Effector memory CD8-positive, alpha-beta T cell (primary cell): ENCODE measurements at places on chromosomes 3 and 15.

DNA sequence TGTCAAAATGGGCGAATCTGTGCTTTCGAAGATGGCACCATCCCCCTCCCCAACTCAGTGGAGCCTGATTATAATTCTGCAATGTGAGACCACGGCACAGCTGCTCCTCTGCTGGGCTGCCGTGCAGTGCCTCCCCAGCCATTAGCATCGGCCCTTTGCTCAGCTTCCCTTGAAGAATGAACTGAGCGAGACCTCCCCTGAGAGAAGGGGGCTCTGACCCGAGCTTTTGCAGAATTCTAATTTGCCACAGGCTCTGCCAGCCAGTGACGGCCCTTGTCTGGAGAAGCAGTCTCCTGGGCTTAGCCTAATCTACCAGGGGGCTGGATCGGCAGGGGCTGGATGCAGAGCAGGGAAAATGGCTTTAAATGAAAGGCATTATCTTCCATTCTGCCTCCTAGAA is 57.2 kb downstream of the GLDN start:
- no peak for DNase-seq

- no peak for DNase-seq
Observed at GRCh38 chr15:68676926-68677325, 98.1 kb downstream of the CORO2B start.

- no peak for DNase-seq
Observed at GRCh38 chr3:120163026-120163425, 68.8 kb upstream of the GSK3B start.

GRCh38 chr3:34150992-34151391 is 352.6 kb downstream of the PDCD6IP start:
- no peak for DNase-seq

GRCh38 chr15:72368899-72369298 is 6.9 kb downstream of the HEXA start:
- no peak for DNase-seq

DNA sequence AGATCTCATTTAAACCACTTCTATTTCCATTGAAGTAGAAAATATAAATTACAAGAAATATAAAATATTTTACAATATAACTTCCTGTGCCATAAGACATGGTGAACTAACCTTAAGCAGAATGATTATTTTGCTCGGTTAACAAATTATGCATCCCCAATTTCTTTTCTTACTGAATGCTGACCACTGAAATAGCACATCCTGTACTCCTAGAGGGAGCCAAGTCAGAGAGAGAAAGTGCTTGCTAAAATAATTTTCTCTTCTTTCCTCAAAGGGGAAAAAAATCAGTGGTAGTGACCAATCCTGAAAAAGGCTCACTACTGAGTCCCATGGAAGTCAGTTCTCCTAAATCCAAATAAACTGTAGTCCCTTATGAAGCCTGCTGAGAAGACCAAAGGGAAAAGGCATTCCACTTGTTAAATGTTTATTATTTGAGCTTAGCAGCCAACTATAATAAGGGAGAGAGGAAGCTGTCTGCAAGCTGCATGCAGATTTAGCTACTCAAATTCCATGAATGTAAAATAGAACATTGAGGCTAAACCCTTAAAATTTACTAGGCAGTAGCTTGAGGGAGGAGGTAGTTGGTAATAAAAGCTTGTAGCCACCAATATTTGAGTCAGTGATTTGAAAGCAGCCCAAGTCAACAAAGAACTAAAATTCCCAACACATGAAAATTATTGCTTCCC is 33.1 kb downstream of the CEP152 start:
- DNase-seq, result no peak

GRCh38 chr3:55718074-55718473 is 231.0 kb upstream of the WNT5A start:
- DNase-seq, result no peak

DNA sequence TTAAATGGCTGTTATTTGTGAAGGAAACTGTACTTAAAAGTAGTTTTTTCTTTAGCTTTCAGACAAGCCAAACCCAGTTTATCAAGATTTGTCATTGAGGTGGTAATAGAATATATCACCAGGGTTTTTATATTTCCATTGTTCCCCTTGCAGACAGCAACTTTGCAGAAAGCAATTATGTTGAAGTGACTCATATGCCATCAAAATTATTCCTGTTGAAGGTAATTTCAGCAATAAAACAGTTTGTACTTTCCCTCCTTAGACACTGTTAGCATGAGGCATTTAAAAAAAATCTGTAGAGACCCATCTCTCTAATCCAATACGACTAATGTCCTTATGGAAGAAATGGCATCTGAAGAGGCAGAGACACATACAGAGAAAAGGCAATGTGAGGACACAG is 219.0 kb downstream of the NFKBIZ start:
- DNase-seq, result no peak

GRCh38 chr3:117512975-117513374 is 803.4 kb downstream of the TUSC7 start:
- no peak for DNase-seq

DNA sequence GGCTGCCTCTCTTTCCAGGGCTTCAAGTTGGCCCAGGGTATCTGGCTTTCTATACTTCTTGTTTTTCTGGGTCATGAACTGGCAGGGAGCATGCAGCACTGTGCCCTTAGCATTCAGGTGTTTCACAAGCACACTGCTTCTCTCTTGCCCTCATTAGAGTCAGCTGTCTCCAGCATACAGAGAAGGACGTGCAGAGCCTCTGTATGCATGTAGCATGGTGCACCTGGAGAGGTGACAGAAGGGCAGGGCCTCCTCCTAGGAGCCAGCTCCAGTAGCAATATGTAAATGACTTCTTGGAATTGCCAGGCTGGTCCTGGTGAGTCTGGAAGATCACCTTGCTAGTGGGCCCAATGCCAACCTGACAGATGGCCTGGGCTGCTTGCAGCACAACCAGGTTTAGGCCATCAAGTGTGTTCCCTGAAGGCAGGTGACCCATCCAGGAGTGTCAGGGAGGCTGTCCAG is 44.8 kb upstream of the ATP2C1 start:
- DNase-seq, result no peak

GRCh38 chr15:29037997-29038705 is 152.4 kb downstream of the APBA2 start:
- no peak for DNase-seq

DNA sequence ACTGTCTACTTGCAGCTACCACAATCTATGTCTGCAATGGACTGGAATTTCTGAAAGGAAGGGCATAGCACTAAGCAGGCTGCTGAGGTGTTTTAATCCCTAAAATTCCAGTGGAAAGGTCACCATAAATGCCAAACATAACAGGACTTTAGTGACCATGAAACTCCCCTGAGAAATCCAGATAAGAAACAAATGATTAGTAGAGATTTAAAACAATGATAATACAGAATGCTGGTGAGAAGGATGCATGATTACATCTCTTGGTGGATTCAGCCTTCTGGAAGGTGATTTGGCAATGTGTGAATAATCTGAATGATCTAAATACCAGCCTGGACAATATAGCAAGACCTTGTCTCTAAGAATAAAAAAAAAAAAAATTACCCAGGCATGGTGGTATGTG is 475.0 kb upstream of the CBLB start:
- no peak for DNase-seq

DNA sequence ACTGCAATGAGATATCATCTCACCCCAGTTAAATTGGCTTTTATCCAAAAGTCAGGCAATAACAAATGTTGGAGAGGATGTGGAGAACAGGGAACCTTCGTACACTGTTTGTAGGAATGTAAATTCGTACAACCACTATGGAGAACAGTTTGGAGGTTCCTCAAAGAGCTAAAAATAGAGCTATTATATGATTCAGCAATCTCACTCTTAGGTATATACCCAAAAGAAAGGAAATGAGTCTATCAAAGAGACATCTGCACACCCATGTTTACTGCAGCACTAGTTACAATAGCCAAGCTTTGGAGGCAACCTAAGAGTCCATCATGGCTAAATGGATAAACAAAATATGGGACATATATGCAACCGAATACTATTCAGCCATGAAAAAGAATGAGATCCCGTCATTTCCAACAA is 68.0 kb upstream of the HES1 start:
- no peak for DNase-seq

GRCh38 chr15:92942706-92943105 is 42.6 kb downstream of the CHD2 start:
- DNase-seq, result no peak

DNA sequence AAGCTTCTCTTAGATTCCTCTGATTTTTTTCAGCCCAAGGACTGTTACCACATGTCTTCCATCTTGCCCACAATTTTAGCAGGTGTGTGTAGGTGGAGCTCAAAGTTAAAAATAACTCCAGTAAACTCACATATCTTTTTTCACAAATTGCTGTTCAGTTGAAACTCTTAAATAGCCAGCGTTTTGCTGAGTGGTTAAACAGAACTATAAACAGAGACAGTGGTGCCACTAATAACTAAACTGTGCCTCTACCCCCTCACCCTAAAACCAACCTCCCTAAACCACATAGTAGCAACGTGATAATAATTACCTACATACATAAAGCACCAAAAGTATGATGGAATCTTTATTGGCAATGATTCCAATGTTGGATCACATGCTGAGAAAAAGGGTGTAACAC is 525.1 kb downstream of the PDCD6IP start:
- DNase-seq, result no peak

- no peak for DNase-seq
Observed at GRCh38 chr3:16396202-16396601, 117.3 kb downstream of the RFTN1 start.

- no peak for DNase-seq
Observed at GRCh38 chr15:63133786-63134185, 12.1 kb downstream of the LACTB start.

GRCh38 chr3:131370935-131371687 is 10.5 kb upstream of the NUDT16 start:
- no peak for DNase-seq

GRCh38 chr3:110755345-110755744 is 316.3 kb upstream of the NECTIN3 start:
- no peak for DNase-seq

- DNase-seq, result no peak
Observed at GRCh38 chr15:92166751-92167405, 226.8 kb upstream of the ST8SIA2 start.

- DNase-seq, result no peak
Observed at GRCh38 chr15:37084602-37085001, 15.7 kb downstream of the MEIS2 start.

- no peak for DNase-seq
Observed at GRCh38 chr3:30614943-30615342, 8.5 kb downstream of the TGFBR2 start.

- DNase-seq, result no peak
Observed at GRCh38 chr15:82698711-82699345, 10.8 kb downstream of the AP3B2 start.
